ENCODE measurements at places on chromosomes 5 and 9. TPM values are rescaled to one million over a fixed set of nuclear protein-coding genes. Genes with fewer than 3 reads are reported as not detected.

The ISOC1 gene
- total RNA-seq = 32.4 TPM

The CEP72 gene
- total RNA-seq = 5.2 TPM

The VCAN gene
- 254 TPM for total RNA-seq

The SLC46A2 gene
- under 0.01 TPM for total RNA-seq

The STING1 gene
- 14.6 TPM for total RNA-seq

The MYMK gene
- 8.9 TPM for total RNA-seq
